ENCODE measurements at places on chromosomes 5 and 9.

GRCh38 chr5:124494540-124495116 lies 251.8 kb downstream of the ZNF608 start:
- DNase-seq = no peak

DNA sequence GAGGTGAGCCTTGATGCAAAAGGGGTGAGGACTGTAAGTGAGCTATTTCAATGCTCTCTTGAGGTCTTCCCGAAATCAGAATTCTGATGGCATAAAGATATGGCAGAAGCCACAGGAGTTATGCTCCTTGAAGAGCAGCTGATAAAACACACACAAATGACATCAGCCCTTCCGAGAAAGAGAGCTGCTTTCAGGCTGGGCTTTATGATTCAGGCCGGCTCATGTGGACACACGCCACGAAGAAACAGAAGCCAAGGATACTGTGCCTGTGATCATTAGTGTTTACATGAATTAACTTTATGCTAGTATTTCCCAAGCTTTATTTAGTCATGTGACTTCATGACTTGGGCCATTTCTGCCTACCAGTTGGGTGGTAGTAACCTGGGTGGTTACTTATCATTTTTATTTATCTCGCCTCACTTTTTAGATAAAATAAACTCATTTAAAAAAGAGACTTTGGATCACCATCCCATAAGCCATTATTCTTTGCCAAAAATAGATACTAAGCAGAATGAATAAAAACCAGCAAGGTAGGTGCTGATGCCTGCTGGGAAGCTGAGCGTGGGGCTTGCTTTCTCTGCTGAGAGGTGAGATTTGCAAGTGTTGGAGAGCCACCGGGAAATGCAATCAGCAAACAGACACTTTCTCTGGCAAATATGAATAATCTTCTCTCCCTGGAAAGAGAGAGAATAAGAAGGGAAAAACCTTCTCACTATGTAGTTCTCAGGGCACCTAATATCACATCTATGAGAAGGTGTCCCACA lies 73.0 kb upstream of the SLC25A51 start:
- no peak for DNase-seq

GRCh38 chr5:142046191-142046590 lies 33.4 kb upstream of the GNPDA1 start:
- no peak for DNase-seq

- no peak for DNase-seq
Observed at GRCh38 chr5:87054821-87055220, 212.9 kb upstream of the RASA1 start.

GRCh38 chr5:179526978-179527377 lies 23.4 kb upstream of the RUFY1 start:
- DNase-seq = no peak
